Stimulated activated CD8-positive, alpha-beta memory T cell treated with anti-CD3 and anti-CD28 coated beads, Interleukin-4, amount 100 ng/mL, for 4 hours (primary cell): ENCODE measurements at places on chromosomes 1 and 21.

GRCh38 chr1:28035420-28035819 is 53.0 kb downstream of the EYA3 start:
- DNase-seq: no peak

GRCh38 chr1:55472784-55473183 is 257.6 kb upstream of the USP24 start:
- DNase-seq: no peak

GRCh38 chr1:199084293-199084692 is 445.5 kb downstream of the PTPRC start:
- DNase-seq: no peak

GRCh38 chr1:83761167-83762038 is 237.5 kb downstream of the TTLL7 start:
- DNase-seq: no peak

- no peak for DNase-seq
These were observed 37.0 kb upstream of the KCNA10 start for GRCh38 chr1:110555807-110556470.

GRCh38 chr1:232980355-232980978 is 30.1 kb downstream of the NTPCR start:
- DNase-seq: no peak

- peak; percentile 19 for DNase-seq
These were observed 31.2 kb downstream of the CDCP2 start for GRCh38 chr1:54121482-54122134.

GRCh38 chr21:42555756-42556438 is 42.2 kb downstream of the SLC37A1 start:
- no peak for DNase-seq

DNA sequence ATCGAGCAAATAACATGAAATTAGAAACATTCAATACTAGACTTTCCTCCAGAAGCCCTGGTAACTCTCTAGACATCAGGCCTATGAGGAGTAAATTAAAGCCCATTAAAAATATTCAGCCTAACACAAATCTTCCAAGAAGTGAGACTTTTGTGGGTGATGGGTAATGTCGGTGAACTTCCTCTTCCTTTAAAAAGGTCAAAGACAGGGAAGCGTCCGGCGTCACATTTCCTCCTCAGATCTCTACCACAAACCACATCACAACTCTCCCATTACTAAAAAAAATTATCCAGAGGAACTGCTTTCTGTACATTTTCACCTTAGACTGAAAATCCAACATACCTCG is 1.4 kb downstream of the EIF4G3 start:
- no peak for DNase-seq

DNA sequence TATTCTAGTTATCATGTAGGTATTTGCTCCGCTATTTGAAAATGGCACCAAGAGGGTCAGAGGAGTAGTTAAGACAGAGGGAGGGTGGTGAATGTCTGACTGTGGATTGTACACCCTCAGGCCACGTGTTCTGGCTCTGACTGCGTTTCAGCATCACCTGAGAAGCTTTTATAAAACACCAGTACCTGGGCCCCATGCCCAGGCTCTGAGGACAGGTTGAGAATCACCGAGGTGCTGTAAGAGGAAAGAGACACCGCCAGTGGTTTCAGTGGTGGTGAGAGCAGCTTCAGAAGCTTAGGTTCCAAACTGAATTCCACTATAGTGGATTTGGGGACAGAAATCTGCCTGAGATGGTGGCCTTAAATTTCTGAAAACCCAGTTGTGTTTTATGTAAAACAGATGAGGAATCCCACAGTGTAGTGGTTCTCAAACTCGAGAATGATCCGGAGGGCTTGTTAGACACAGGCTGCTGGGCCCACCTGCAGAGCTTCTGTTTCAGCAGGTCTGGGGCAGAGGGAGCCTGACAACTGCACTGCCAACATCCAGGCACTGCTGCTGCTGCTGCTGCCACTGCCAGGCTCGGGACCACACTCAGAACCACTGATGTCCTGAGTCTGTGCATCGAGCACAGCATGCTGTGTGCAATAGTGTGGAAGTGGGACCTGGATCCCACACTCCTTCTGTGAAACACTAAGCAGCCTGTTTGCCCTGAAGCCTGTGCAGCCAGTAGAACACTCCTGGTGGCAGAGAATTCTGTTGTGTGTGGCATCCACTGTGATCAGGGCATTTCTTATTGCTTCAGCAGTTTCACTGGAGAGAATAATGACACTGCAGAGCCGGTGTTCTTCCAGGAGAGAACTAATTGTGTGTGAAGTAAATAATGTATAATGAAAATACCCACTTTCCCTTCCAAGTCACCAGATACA is 98.7 kb downstream of the SUSD4 start:
- no peak for DNase-seq

DNA sequence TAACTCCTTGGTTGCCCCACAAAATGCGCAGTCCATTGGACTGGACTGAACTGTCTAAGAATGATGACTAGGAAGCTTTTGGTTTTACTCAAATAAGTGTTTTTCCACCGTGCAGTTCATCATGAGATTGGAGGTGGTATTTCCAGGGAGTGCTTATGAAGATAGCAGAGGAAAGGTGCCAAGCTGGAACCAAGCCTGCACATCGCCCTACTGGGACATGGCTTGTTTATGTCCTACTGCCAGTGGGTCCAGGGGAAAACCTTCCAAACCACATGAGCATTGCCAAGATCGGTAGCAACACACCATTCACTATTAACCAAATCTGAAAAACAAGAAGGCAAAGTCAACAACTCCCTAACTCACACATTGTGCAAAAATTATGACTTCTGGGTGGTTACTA is 54.7 kb upstream of the DSCAM start:
- DNase-seq: no peak

DNA sequence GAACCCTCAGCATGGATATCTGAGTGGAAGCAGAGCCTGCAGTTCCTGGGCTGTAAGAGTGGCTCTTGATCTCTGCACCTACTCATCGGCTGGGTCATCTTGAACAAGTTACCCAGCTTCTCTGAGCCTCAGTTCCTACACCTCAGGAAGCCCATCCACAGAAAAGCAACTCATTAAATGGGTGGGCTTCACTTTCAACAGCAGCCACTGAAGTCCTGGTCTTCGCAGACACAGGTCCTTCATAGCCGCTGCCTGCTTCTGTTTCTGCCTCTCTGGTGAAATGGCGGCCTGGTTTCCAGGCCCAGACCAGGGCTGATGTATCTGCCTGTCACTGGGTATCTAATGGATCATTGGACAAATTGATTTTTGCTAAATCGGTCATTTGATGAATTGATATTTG is 571.4 kb downstream of the PTPRU start:
- no peak for DNase-seq

DNA sequence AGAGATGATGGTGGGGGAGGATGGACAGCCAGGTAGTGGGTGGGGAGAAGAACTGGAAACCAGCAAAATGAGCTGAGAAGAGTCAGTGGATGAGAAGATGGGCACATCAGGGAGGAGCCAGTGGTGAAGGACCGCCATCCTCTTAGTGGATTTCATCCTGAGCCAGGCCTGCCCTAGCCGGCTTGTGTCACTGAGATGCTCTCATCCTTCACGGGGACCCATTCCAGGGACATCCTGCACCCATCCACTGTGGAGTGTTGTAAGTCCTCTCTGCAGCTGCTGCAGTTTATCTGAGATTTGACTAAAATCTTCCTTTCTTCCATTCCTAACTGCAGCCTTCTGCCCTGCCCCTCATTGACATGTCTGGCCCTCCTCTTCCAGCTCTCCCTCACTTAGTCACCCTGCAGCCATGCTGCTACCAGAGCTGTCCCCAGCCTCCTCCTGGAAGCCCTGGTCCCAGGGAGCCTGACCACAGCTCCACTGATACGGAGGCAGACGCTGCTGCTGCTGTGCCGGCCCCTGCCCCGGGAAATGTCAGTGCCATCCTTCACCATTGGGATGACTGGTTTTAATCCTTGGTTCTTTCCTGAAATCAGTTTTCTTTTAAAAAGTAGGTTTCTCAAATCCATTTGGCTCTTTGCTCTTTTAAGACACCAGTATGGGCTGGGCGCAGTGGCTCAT is 33.2 kb downstream of the STUM start:
- DNase-seq: no peak

DNA sequence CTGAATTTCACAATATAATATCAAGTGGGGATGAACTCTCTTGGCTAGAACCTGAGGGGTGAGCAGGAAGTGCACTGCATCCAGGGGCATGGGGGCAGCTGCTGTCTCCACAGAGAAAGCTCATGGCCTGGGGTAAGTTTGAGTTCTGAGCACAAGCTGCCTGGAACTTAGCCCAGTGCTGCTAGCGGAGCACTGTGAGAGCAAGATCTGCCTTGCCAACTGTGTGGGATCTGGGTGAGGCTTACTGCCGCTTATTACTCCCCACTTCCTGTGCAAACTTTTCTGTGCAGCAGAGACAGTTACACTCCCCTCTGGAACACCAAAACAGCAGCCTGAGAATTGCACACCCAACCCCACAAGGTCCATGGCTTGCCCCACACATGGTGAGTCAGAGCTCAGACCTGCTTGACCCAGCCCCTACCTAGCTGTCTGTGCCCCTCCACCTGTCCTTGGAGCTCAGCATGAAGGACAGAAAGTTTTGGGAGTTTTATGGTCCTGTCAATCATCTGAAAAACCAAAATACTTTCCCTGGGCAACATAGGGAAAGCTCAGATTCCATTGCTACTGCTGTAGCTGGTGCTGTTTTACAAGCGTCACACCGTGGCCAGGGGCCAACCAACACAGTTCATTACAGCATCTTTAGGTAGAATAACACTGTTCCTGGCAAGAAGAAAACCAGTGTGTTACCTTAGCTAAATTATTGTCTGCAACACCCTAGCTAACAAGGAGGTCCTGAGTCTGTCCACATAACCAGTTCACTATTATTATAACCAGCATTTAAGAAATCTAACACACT is 762.1 kb upstream of the NEGR1 start:
- no peak for DNase-seq

GRCh38 chr1:157085421-157085820 is 14.2 kb downstream of the ETV3L start:
- no peak for DNase-seq
